ENCODE measurements at places on chromosomes 1 and 21.

GRCh38 chr1:1539310-1540089 lies 924 bp downstream of the TMEM240 start:
- no peak for DNase-seq

DNA sequence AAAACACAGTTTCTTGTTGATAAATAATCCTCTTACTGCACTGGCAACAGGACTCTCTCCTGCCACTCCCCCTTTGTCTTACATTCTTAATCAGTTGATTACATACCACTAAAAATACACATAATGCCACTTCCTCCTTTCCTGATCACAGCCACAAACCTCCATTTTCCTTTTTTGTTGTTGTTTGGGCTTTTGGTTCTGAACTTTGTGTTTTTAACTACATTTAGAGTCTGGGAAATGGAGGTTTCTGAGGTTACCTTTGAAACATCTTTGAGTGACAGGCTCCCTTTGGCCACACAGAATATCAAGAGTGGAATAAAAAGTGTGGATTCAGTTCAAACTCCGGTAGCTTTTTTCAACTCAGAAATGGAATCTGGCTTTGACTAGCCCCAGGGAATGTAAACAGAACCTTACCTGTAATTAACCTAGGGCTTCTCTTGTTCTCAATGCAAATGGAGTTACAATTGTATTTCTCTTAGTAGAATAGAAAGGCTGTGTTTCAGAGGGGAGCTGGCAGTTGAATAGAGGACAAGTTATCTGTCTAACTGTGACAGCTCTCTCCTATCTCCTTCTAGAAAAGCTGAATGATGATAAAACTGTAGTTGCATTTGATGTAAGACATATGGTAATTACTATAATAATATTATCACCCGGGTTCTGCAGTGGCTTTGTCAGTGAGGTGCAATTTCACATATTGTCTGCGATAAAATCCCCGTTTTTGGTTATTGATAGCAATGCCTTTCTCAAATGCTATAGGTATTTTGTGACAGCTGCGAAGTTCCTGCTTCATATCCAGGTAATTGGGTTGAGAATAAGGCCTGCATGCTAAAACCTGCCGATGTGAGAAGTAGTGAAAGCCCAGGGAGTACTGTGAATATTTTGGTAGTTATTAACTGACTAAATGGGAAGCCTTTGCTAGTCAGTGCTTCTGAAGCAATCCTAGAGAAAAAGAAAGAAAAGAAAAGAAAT lies 66.9 kb downstream of the ST6GALNAC5 start:
- no peak for DNase-seq

DNA sequence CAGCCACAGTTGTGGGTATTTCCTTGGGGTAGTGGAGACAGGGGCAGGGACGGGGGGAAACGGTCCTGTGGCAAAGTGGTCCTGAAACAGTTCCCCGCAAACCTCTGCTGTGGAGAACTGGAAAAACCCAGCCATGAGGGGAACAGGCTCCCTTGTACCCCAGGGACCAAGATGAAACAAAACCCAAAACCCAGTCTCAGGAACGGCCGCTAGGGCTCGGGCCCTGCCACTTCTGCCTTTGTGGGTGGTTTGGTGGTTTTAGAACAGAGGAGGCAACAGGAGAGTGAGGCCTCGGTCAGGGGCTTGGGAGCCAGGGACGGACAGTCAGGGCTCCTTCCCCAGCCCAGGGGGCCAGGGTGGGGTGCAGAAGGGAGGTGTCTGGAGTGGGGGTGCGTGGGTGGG lies 24.8 kb upstream of the EDN2 start:
- no peak for DNase-seq

- DNase-seq, result no peak
Observed at GRCh38 chr21:33843216-33843615, 72.4 kb downstream of the ATP5PO start.

GRCh38 chr1:201505503-201505890 lies 1.4 kb downstream of the CSRP1 start:
- DNase-seq, result peak; percentile 44

- no peak for DNase-seq
Observed at GRCh38 chr1:55466373-55466772, 251.2 kb upstream of the USP24 start.

DNA sequence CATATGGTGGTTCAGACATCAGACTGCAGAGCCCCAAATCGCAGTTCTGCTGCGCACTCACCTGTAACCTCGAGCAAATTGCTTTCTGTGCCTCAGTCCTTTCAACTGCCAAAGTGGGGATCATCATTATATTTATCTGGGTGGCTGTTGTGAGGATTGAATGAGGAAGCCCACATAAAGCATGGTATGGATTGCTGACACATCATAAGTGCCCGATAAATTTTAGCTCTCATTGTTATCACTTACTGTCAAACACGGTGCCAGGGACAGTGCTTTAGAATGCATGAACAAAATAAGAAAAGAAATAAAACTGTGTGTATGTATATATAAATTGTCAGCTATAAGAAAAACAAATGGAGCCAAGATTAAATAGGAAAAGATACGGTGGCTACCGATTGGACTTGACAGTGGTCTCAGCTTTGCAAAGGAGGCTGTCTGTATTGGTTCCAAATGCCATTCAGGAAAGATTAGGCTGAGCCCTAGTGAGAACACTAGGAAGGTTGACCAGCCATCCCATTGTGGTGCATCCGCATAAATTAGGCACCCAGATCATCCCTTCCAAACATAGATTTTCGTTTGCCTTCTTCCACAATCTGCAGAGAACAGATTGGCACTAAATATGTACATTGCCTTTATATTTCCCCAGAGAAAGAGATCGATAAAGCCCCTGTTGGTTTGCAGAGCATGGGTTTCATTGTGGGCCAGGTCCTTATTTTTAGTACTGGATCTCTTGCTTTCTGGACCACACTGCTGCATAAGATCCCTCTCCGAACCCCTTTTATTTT lies 91.8 kb upstream of the KAZN start:
- DNase-seq, result no peak

DNA sequence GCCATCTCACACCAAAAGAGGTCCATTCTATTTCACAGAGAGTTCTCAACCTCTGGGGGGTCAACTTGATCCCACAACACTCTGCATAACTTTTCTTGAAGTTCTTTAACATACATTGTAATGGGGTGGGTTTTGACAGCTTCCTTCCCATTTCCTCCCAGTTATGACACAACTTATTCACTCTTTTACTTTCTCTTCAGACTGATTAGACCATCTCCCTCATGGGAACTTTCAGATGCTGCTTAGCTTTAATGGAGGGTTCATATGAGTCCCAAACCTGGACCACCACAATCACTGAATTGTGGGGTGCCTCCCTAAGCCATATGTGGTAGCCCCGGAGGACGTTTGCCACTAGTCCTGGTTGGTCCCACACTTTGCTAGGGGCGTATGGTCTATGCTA lies 28.3 kb upstream of the KCNJ15 start:
- DNase-seq, result no peak

GRCh38 chr1:235500971-235501540 lies 3.2 kb downstream of the B3GALNT2 start:
- no peak for DNase-seq

DNA sequence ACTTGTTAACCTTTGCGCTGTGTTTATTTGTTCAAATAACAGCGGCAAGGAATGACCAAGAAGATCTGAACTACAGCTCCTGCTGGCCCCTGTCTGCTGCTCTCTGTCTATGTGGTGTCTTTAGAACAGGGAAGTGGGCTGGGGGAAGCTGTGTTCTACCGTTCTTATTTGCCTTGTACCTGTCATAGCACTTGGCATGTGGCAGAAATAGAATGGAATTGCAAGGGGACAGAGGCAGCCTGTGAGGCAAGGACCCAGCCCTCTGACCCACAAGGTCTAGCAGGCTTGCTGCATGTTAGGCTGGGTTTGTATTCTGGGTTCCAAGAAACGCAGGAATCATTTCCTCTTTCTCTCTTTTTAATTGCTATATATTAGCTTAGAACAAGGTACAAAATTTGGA lies 20.7 kb downstream of the HMGCS2 start:
- DNase-seq, result no peak

- no peak for DNase-seq
Observed at GRCh38 chr1:15180189-15180588, 26.6 kb downstream of the TMEM51 start.

GRCh38 chr21:30146558-30147282 lies 19.9 kb downstream of the CLDN17 start:
- DNase-seq, result no peak

DNA sequence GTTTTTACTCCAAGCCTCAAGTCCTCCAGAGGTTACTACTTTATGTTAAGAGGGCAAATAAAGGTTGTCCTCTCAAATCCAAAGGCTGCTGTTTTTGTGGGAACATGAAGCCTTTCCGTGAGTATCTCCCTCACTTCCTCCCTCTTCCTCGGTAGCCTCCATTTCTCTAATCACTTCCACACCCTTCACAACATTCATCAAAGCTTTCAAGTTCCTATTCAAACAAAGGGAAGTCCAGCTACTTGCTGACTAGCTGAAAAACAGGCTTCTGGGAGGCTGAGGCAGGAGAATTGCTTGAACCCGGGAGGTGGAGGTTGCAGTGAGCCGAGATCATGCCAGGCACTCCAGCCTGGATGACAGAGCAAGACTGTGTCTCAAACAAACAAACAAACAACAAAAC lies 6.6 kb upstream of the CD48 start:
- DNase-seq, result no peak

- no peak for DNase-seq
Observed at GRCh38 chr1:73821520-73821919, 376.5 kb downstream of the LRRIQ3 start.

DNA sequence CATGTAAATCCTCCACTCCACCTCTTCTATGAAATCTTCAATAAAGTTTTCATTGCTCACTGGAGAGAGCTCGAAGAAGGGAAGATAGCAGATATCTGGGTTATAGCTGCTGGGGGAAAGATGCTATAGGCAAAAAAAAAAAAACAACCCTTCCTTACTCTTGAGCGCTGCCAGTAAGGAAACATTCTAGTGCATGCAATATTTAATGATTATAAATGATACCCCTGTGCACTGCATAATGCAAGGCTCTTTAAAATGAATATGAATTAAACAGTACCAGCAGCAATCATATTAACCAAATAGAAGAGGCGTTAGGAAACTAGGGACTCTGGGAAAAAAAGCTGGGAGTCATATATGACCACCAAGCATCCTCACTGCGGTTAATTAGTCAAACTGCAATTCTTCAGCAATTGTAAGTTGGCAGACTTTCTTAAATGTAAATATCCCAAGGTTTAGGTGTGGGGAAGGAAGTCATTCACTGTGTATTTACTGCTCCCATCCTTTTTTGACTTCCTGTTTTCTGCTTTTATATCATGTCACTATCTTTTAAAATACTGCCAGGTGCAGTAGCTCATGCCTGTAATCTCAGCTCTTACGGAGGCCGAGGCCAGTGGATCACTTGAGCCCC lies 3.7 kb upstream of the DMRTB1 start:
- DNase-seq, result no peak

GRCh38 chr1:167298325-167298724 lies 77.6 kb downstream of the POU2F1 start:
- no peak for DNase-seq

- no peak for DNase-seq
Observed at GRCh38 chr1:59355361-59355760, 58.5 kb downstream of the FGGY start.

GRCh38 chr1:169111472-169111871 lies 5.0 kb downstream of the ATP1B1 start:
- DNase-seq, result no peak

DNA sequence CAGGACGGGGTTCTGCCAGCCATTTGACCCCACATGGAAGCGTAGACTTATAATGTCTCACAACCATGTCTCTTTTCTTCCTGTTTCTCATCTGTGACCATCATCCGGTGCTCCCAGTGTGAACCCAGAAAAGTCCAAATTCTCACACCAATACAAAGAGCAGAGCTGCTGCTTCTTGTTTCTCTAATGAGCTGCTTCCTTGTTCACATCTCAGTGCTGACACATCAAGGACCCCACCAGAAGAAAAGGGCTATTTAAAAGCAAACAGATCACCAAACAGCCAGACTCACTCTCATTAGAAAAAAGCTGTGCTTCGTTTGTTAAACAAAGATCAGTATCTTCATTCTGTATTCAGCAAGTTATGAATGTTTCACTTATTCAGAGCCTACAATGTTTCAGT lies 835 bp upstream of the LCE1D start:
- no peak for DNase-seq

GRCh38 chr1:26156285-26157038 lies 2.4 kb upstream of the FAM110D start:
- DNase-seq, result no peak

- DNase-seq, result no peak
Observed at GRCh38 chr1:228374711-228375577, 31.7 kb downstream of the TRIM11 start.

- DNase-seq, result no peak
Observed at GRCh38 chr1:20343149-20343937, 52.7 kb downstream of the VWA5B1 start.

GRCh38 chr1:30618335-30618747 lies 105.0 kb downstream of the MATN1 start:
- DNase-seq, result no peak

- peak; percentile 99 for DNase-seq
Observed at GRCh38 chr1:185646202-185646683, 87.9 kb upstream of the HMCN1 start.

DNA sequence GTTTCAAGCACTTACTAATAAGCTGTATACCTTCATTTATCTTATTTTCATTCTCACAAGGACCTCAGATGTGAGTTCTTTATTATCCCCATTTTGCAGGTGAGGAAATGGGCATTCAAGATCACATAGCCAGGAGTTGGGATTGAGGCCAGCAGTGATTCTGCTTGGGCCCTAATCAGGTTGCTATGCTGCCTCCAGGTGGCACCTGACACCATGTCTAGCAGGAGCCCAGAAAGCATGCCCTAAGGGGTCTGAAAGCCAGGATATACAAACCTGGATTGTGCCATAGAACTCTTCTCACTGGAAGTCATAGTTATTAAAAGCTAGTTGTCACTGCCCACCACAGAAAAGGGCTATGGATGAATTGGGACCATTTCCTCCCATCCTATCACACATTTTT lies 61.1 kb downstream of the FYB2 start:
- no peak for DNase-seq

GRCh38 chr1:66413838-66414175 lies 120.1 kb upstream of the SGIP1 start:
- no peak for DNase-seq

DNA sequence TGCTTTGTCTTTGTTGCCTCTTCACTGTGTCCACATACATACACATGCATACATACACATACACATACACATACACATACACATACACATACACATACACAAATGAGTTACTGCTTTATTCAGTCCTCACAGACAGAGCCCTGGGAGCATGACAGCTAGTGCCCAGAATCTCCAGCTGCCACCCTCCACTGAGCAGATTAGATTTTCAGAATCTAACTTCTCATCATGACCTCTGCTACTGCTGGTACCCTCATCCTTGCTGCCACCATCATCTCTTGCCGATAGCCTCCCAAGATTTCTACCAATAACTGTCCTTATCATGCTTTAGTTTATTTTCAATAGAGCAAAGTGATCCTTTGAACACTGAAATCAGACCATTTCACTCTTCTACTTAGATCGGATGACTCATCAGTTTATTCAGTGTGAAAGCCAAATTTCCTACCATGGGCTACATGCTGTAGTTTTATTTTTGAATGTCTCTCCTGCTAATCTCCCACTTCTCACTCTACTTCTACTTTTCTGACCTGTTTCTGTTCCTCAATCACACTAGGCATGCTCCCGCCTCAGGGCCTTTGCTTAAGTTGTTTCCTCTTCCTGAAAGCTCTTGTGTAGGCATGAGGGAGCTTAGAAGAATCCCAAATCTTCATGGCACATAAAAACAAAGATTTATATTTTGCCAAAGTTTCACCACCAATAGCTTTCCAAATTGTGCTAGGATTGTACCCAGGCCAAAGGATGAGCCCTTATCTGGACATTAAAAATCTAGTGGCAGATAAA lies 43.0 kb downstream of the ATP6V1G3 start:
- DNase-seq, result no peak
